ENCODE measurements at places on chromosomes 13 and 19.

DNA sequence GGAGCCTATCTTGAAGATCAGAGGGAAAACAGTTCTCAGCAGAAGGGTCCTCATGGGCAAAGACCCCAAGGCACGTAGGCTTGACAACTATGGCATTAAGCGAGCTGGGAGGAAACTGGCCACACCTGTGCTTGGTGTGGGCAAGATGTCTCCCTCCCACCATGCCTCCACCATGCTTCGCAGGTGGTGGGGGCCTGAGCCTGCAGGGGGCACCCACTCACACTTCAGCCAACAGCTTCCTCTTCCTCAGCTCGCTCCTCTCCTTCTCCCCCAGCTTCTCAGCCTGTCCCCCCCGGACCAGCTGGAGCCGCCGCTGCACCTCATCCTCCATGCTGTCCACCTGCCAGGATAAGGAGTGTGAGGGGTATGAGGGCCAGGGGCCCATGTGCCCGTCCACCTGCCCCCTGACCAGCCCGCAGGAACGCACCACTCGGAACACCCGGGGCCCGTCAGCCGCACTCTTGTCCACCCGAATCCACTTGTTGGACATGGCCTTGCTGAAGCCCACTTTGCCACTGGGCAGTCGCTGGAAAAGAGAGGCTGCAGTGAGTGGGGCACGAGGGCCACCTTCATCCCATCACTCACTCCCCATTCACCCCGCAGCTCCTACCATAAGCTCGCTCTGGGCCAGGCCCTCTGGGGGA lies 3.4 kb downstream of the FARSA start:
- DNase-seq: no peak

DNA sequence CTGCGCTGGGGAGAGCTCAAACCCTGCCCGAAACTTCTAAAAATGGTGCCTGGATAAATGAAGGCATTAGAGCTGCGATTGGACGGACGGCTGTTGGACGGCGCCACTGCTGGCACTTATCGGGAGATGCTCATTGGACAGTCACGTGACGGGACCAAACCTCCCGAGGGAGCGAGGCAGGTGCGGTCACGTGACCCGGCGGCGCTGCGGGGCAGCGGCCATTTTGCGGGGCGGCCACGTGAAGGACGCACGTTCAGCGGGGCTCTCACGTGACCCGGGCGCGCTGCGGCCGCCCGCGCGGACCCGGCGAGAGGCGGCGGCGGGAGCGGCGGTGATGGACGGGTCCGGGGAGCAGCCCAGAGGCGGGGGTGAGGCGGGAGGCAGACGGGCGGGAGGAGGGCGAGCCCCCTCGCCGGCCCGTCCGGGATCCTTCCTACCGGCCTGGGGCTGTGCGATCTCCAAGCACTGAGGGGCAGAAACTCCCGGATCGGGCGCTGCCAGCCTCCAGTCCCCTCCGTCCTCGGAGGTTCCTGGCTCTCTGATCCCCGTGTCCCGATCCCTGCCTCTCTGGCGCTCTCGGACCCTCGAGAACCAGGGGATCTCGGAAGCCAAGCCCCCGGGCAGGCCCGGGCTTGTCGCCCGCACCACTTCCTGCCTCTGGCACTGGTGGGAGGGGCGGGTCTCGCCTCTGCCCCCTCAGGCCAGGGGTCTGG lies at the start of gene BAX:
TSS of gene BAX (plus strand) at position 281 of the 713 bp plus-strand sequence. CDS start at position 335, 54 bp downstream.
- peak; percentile 79 for DNase-seq

- peak; percentile 51 for DNase-seq
These were observed 7.2 kb downstream of the MED29 start for GRCh38 chr19:39398297-39398864.

- peak; percentile 68 for DNase-seq
These were observed 6.7 kb downstream of the NAPSA start for GRCh38 chr19:50358483-50359327.

DNA sequence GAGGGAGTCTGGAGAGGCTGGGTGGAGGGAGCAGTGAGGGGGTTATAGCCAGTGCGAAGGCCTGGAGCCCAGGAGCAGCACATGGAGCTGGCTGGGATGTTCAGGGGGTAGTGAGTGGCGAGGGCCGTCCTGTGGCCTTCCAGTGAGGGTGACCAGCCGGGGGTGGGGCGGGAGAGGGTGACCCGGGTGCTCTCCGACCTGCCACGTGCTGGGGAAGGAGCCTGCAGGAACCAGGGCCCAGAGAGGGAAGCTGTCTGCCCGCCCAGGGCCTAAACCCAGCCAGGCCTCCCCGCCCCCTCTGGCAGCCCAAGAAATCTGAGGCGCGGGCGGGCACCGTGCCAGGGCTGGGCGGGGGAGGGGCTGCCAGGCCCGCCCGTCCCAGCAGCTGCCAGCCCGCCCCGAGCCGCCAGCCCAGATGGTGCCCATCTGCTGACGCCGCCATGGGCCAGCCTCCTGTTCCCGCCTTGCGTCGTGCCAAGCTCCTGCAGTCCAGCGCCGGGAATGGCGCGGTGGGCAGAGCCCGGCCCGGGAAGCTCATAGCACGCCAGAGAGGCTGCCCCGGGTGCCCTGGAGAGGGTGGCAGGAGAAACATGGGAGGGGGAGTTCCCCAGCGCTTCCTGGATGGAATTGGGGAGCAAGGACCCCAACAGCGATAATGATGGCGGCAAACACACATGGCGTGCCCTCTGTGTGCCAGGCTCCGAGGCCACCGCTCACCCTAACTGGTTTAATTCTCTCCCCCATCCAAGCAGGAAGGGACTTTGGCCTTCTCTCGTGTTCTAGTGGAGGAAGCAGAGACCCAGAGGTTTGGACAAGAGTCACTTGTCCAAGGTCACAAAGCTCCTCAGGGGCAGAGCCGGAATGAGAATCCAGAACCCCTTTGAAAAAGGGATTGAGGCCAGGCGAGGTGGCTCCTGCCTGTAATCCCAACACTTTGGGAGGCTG lies 21.5 kb downstream of the NFIC start:
- DNase-seq: no peak

GRCh38 chr19:16263141-16263761 lies 61.4 kb upstream of the KLF2 start:
- no peak for DNase-seq

GRCh38 chr13:44142941-44143665 lies 230.5 kb upstream of the SERP2 start:
- no peak for DNase-seq

GRCh38 chr13:112714376-112715174 lies 24.7 kb downstream of the ATP11A start:
- no peak for DNase-seq

- DNase-seq: no peak
These were observed 30.4 kb downstream of the CAPN12 start for GRCh38 chr19:38713865-38714264.

DNA sequence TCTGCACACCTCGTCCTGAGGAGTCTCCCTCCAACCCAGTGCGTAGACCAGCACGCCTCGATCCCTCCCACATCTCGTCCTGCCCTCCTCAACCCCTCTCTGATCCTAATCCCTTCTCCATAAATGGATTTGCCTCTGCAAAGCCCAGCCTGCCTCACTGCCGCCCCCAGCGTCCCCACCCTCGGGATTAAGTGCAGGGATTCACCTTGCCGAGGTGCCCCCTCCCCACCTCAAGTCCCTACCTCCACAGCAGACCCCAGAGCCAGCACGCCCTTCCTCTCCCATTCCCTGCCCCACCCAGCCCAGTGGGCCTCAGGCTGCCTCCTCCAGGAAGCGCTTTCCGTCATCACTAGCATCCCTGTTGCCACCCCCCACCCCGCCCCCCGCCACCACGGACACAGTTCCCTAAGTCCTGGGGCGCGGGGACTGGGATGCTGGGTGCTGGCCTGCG lies 4.0 kb downstream of the KLF16 start:
- no peak for DNase-seq

GRCh38 chr13:49400755-49401659 lies 42.9 kb downstream of the CAB39L start:
- no peak for DNase-seq

All from activated CD4-positive, alpha-beta T cell treated with anti-CD3 and anti-CD28 coated beads, Interleukin-2, amount 50 U/mL, for 1 hour (primary cell).